Activated T-helper 1 cell treated with anti-CD3 and anti-CD28 coated beads, Interleukin-2, amount 50 U/mL, for 16 hours (primary cell): ENCODE measurements at places on chromosomes 7 and 10.

DNA sequence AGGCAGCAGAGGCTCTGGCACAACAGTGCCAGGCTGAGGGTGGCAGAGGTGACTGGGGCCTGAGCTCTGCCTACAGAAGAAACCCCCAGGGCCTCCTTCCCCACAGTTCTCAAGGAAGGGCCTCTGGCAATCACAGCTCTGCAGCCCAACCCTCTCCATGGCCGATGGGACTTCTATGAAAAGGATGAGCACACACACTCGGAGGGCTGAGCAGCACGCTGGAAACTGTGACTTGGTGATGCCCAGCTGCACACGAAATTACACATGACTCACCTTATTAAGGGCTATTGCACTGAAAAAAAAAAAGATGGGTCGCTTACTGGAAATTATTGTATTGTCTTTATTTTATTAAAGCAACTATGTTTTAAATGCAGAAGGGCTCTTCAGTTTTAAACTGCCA is 42.9 kb upstream of the LRRC18 start:
- DNase-seq = no peak

DNA sequence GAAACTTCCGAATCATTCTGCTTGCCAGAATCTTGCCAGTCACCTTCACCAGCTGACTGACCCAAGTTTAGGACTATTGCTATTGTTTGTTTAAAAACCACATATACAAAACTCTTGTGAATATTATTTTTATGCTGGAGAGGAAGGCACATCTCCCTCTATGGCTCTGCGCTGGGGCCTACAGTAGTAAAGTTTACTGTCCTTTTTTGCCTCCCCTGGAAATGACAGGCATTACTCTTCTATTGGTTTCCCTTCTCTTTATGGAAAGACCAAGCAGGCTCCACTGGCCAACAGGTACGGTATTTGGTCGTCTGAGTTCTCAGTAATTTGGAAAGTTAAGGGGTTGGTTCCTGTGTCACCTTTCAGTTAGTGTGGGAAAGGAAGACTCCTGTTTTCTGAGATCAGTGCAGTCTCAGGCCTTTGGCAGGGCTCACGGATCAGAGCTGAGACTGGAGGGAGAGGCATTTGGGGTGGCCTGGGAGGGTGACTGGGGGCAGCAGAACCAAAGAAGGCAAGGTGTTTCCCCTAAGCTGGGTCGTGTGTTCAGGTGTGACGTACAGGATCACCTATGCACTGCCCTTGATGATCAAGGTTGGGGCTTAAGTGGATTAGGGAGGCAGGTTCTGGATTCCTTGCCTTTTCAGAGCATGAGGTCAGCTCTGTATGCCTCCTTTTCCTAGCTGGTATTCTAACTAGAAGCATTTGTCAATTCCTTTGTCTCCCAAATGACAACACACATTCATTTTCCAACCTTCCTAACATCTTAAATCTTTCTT is 16.0 kb upstream of the KIF5B start:
- DNase-seq = no peak

- DNase-seq = no peak
These were observed 1.7 kb downstream of the CFAP43 start for GRCh38 chr10:104230490-104230889.

DNA sequence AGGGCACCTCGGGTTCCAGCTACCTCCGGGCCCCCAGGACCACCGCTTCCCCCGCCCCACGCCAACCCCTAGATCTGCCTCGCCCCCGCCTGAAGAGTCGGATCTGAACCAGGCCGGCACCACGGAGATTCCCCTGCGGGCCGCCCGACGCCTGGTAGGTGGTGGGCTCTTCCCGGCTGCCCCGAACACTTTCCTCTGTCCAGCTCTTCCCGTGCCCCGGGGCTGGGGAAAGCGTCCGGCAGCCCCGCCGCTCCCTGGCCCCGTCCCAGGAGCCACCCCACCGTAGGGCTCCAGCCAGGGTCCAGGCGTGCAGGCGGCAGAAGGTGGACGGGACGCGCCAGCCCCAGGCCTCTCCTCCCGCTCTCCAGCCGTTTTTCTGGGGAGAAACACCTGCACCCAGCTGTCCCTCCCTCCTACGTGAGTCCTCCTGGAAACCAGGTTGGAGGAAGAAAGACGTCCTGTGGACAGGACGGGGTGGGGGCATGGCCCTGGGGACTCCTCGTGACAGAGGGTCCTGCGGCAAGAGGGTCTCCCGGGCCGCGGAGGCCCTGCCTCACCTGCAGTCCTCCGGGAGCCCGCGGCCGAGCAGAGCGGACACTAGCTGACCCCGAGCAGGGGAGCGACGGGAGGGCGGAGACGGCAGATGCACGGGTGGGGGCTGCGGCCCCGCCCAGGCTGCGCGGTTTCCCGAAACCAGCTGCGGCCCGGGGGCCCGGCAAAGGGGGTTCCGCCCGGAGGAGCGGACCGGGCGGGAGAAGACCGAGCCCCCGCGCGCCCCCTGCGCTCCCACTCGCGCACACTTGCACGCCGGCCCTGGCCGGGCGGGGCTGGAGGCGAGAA is at the start of gene TMEM176B:
TMEM176B (minus strand) TSS at position 624 of the 840 bp plus-strand sequence. CDS start 3,795 bp downstream, outside the sequence.
- no peak for DNase-seq

- no peak for DNase-seq
These were observed 259.0 kb downstream of the CXCL12 start for GRCh38 chr10:44125879-44126278.

GRCh38 chr7:142476077-142476476 is 218.2 kb upstream of the PRSS58 start:
- no peak for DNase-seq

GRCh38 chr10:33559105-33559504 is 224.6 kb upstream of the NRP1 start:
- DNase-seq = no peak

DNA sequence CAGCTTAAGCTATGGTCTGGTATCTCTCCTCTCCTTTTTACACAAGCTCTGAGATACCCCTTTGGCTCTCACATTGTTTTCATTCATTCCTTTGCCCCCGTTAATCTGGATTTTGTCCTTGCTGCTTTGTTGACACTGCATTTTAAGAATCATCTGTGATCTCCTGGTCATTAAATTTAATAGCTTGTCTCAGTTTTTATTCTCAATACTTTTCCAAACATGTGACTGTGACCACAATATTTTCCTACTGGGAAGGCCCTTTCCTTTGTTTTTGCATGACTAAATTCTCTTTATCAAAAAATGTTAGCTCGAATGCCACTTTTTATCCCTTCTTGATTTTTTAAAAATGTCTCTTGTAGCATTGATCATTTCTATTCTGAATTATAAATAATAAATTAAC is 171.2 kb downstream of the SUGCT start:
- no peak for DNase-seq

DNA sequence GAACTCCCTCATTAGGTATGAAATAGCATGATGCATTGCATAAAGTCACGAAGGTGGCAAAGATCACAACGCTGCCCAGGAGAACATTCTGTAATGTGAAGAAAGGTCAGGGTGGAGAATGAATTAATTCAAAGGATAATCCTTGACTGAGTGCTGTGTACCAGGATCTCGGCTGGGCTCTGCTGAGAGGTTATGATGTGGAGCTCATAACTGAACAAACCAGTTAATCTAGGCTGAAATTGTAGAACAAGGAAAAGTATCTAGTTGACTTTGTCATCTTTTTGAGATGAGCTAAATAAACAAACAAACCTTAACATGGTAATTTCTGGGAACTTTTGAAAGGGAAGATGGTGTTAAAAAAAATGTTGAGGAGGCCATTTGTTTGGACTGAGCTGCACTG is 6.1 kb downstream of the MSMB start:
- DNase-seq = no peak

DNA sequence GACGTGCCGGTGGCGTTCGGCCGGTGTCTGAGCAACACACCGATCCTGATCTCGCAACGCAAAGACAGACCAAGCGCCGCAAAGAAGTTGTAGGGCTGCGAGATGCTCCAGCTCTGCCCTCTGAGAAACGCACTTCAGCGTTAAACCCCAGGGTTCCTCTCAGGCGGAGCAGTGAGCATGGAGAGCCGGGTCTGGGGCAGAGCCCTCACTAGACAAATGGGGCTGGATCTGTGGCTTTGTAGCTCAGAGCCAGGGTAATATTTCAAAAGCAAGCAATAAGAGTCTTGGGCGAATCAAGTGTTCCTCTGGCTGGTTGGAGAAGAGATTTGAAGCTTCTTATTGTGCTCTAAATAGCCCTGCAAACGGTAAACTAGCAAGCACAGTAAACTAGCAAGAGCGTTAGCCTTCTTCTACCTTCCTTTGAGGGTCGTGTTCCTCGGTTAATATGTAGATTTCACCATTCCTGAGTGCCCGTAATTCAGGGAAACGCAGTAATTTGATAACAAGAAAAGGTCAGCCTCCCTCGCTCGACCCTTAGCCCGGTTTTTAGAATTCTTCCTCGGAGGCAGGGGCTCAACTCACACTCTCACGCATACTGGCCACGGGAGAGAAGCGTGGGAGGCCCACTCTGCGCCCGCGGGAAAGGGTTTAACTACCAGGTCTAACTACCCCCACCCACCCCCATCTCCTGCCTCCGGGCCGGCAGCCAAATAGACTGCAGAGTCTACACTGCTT is 6.7 kb downstream of the SKAP2 start:
- DNase-seq = no peak

GRCh38 chr10:88819290-88819689 is 16.8 kb downstream of the LIPM start:
- DNase-seq = no peak

GRCh38 chr10:12670004-12670403 is 320.7 kb downstream of the CAMK1D start:
- DNase-seq = no peak

GRCh38 chr10:16116404-16117304 is 256.3 kb upstream of the MINDY3 start:
- no peak for DNase-seq

DNA sequence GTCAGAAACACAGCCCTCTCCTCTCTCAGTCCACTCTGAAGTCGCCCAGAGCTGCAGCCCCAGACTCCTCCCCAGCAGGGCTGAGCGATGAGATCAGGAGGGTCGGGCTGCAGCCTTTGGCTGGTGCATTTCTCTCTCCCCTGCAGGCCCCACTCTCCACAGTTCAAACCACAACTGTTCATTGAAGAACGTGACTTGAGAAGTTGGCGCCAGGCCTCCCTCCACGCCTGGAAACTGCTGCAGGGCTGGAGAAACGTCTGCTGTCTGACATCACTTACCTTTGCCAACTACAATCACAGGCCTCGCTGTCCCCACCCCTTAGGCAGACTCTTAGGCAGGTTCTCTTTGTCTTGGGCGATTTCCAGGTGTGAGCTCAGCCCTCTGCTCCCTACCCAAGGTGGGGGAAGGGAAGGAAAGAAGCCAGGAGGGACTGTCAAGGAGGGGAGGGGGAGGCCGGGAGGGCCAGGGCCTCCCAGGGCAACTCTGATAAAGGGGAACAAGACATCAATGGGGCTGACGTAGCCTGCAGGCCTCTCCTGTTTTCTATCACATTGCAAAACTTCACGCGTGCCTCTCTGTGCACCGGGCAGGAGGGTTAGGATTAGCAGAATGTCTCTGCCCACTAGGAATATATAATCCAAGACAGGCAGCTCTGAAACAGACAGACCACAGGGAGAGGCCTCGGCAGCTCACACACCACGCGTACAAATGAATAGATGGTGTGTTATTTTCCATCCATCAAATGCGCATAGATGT is 32.7 kb downstream of the CALML5 start:
- no peak for DNase-seq

GRCh38 chr10:7665767-7666166 is 999 bp downstream of the ITIH5 start:
- DNase-seq = no peak

DNA sequence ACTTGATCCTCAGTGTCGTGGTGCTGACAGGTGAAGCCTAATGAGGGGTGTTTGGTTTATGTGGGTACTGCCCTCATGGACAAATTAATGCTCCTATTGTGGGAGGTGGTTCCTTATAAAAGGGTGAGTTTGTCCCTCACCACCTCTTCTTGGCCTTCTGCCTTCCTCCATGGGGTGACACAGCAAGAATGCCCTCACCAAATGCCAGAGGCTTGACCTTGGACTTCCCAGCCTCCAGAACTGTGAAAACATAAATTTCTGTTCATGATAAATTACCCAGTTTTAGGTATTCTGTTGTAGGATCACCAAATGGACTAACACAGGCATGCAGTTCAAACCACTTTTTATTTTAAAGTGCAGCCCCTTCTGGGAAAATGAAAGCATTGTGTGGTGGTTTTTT is 39.4 kb downstream of the BAMBI start:
- no peak for DNase-seq

DNA sequence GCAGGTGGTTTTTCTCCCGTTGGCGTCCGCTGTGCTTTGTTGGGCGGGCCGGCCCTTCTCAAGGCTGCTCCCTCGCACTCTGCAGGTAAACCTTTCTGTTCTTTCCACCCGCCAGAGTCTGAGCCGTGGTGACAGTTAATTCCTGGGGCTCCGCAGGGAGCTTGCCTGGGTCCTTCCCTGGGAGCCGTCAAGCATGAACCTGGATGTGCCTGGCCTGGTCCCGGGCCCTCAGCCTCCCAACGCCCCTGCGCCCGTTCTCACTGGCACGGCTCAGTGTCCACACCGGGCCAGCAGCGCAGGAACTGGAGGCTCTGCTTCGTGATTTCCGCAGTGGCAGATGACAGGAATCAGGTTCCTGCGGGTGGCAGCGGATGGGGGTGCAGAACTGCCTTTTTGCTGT is 10.9 kb upstream of the NKX6-2 start:
- DNase-seq = no peak

DNA sequence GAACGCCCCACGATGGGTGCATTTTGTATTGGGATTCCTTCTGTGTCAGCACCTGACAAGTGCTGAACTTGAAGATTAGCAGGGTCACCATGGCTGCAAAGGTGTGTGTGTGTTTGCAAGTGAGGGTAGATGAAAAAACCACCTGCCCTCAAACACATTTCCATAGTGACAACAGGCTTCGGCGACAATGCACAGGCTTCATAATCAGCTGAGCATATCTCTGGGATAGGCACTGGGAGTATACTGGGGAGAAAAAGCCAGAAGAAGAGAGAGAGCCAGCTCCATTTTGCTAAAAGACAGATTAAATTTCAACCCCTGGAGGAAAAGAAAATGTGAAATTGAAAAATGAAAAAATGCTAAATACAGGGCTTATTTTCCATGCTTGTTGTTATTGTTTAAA is 656.1 kb downstream of the INHBA start:
- no peak for DNase-seq

DNA sequence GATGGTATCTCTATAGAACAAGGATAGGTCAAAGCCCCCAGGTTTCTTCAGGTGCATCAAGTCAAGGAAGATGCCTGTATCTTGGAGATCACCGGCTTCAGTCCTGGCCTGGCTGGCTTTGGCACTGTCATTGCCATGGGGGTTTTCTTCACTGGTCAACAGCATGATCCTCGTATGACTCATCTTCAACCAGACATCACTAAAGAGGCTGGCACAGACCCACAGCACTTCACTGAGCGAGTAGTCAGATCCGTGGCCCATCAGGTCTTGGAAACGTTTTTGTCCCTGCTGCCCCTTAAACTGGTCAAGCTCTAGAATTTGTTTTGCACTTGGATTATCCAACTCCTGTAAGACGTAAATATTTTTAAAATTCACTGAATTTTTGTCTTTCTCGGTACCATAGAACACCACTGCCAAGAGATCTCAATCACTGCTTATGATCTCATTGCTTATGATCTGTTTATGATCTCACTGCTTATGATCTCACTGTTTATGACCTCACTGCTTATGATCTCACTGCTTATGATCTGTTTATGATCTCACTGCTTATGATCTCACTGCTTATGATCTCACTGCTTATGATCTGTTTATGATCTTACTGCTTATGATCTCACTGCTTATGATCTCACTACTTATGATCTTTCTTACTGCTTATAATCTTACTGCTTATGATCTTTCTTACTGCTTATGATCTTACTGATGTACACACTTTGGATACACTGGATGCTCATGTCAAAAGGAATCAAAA is 135.2 kb downstream of the CYP26A1 start:
- DNase-seq = no peak
